T-helper 1 cell treated with Interleukin-12 subunit alpha and Interleukin-12 subunit beta and Interleukin-4 antibody, amounts not matched to agents 30 ng/mL and 1 ng/mL, for 36 hours (primary cell): ENCODE measurements at places on chromosomes 7 and 10. TPM values are rescaled to one million over a fixed set of nuclear protein-coding genes. Genes with fewer than 3 reads are reported as not detected.

VPS37D gene
- 0.15 and 0.27 TPM in 2 replicates for total RNA-seq

GIMAP8 gene
- total RNA-seq, result 54.3 and 54.5 TPM in 2 replicates

TLX1 gene
- total RNA-seq, result not detected in 2 replicates

CALML3 gene
- total RNA-seq, result not detected in 2 replicates

OR9A2 gene
- not detected in 2 replicates for total RNA-seq

FAM204A gene
- 58.7 and 63.0 TPM in 2 replicates for total RNA-seq

CHAT gene
- not detected in 2 replicates for total RNA-seq

PYROXD2 gene
- 7.1 and 8.1 TPM in 2 replicates for total RNA-seq

TUBB8 gene
- not detected in 2 replicates for total RNA-seq

SLC18A2 gene
- total RNA-seq, result not detected in 2 replicates

GPR85 gene
- not detected in 2 replicates for total RNA-seq

BAG3 gene
- total RNA-seq, result 24.6 and 25.5 TPM in 2 replicates

CRYGN gene
- not detected in 2 replicates for total RNA-seq

IFIT2 gene
- total RNA-seq, result 2.4 and 2.5 TPM in 2 replicates

OR2A5 gene
- not detected in 2 replicates for total RNA-seq

MMRN2 gene
- not detected in 2 replicates for total RNA-seq

ERVW-1 gene
- not detected in 2 replicates for total RNA-seq

LIPF gene
- total RNA-seq, result not detected in 2 replicates

SRGN gene
- total RNA-seq, result 294 and 300 TPM in 2 replicates

MSMB gene
- not detected in 2 replicates for total RNA-seq

CCL26 gene
- not detected in 2 replicates for total RNA-seq

PNLIPRP3 gene
- not detected in 2 replicates for total RNA-seq

SEC31B gene
- 260 and 267 TPM in 2 replicates for total RNA-seq
